ENCODE measurements at places on chromosomes 13 and 19.

DNA sequence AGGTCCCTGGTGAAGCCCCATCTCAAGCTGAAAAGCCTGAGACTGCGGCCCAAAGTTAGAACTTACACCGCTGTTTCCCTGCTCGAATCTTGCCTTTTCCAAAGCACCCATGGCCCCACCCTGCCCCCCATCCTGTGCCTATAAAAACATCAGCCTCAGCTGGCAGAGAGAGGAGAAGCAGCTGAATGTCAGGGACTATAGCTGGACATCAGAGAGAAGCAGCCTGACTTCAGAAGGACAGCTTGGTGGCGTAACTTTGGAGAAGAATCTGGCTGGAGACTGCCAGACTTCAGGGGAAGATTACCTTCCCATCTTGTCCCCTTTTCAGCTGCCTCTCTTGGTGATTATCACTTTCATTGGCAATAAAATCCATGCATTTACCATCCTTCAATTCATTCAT lies 9.3 kb upstream of the RCBTB2 start:
- DNase-seq, result no peak

DNA sequence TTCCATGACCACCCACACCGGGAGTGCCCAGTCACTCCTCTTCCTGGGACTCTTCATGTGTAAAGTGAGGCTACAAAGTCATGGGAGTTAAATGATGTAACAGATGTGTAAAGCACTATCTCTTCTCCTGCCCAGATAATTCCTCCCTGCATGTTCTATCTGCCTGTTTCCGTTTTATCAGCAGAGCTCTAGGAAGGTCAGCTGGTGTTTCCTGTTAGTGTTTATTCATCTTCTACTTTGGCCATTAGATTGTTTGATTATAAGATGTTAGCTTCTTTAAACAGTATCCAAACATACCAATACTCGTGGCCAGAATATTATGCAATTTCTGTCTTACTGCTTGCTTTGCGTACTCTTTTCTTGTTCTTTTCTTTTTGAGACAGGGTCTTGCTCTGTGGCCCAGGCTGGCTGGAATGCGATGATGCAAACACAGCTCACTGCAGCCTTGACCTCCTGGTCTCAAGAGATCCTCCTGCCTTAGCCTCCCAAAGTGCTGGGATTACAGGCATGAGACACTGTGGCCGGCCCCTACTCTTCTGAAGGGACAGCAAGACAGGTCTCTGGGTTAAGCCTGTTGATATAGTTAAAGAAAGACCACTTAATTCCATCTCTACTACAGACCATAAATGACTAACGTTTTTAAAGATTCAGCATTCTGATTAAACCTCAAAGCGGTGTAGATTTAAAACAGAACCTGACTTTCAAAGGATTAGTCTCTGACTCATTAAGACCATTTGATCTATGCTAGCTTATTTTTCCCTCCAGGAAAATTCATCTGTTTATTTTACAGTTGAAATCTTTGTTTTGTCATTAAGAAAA lies 97.4 kb upstream of the AKAP11 start:
- no peak for DNase-seq

DNA sequence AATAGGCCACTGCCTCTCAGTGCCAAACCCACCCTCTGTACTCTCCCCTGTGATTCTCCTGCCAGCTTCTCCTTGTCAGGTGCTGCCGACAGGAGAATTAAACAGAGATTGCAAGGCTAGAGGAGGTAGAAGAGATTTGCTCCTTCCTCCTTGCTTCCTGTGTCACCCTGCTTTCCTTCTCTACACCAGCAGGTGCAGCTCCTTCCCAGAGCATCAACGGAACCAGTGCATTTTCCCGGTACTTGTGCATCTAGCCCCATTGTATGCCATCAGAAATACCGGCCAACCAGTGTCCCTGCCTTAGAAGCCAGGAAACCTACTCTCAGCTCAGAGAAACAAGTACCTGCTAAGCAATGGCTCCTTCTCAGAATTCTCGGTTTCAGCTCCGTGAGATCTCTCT lies 253.2 kb downstream of the SUCLA2 start:
- no peak for DNase-seq

DNA sequence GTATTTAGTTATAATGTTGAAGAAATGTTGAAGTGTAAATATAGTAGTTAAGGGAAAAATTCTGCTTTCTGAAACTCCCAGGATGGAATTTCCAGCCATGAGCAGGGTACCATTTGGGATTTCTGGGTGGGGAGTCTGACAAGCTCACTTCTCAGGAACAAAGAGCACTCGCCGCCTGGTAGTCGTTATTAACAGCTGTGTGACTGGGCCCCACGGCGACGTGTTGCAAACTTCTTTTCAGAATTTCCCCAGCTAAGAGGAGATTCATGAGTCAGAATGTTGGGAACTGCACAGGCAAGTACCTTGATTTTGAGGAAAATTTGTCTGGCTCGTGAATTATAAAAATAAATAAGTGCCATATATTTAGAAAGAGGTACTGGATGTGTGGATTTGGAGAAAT lies 103.7 kb downstream of the LACC1 start:
- no peak for DNase-seq

- DNase-seq, result no peak
Observed at GRCh38 chr13:51180853-51181511, 41.2 kb upstream of the FAM124A start.

GRCh38 chr13:110625771-110626321 lies 10.5 kb downstream of the NAXD start:
- DNase-seq, result no peak

DNA sequence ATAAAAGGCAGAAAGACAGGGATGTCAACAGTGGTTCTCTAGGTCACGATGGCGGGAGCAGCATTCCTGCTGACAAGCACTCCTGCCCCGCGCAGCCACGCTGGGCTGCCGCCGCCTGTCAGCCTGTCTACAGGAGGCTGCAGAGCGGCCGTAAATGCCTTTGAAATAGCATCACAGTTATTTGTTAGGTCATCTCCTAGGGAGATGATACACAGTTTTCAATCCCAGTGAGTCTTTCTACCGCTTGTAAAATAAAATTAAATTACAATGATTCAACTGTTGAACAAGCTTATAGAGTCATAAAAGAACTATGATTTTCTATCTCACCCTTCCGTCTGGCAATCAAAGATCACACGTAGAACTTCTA lies 7.3 kb upstream of the SLC7A9 start:
- DNase-seq, result no peak

DNA sequence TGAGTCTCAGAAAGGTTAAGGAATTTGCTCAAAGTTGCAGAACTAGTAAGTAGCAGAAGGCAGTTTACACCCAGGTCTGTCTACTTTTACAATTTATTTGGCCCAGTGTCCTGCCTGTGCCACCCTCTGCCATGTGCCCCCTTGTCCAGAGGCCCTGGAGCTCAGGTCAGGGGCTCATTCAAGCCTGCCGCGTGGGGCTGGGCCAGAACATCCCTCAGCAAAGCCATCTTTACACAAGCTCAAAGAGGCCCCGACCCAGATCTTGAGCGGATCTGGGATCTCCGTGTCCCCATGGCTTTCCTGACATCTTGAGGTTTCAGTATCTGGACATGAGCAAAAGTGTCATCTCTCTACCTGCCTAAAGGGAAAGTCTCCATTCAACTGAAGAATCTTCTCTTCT lies 76.4 kb upstream of the VSTM2B start:
- DNase-seq, result no peak

DNA sequence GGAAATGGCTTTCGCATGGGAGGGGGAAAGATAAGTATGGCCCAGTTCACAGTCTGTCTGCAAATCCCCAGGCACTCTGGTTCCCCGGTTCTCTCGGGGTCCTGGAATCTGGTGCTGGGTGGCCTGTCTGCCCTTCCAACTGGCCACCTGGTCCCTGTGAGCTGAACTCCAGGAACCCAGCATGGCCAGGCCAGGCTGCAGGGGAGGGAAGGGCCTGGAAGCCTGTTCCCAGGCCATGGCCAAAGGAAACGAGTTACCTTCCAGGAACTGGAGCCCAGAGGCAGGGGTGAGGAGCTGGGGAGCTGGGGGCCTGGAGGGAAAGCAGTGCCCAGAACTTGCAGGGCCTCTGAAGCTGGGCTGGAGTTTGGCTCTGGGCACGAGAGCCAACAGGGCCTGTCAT lies 19.1 kb upstream of the PNMA8C start:
- no peak for DNase-seq

- DNase-seq, result no peak
Observed at GRCh38 chr19:9727644-9728043, 40.9 kb downstream of the ZNF846 start.

DNA sequence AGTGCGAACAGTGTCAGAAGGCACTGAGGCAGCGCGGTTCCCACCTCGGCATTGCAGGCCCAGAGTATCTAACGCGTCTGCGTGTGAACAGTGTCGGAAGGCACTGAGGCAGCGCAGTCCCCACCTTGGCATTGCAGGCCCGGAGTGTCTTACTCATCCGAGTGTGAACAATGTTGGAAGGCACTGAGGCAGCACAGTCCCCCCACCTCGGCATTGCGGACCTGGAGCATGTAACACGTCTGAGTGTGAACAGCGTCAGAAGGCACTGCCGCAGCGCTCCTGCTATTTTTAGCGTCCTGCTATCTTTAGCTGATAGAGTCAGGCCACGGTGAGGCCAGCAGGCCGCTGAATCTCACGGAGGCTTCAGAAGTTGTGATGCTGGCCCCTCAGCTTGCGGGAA lies 39.6 kb downstream of the ATP11A start:
- no peak for DNase-seq

DNA sequence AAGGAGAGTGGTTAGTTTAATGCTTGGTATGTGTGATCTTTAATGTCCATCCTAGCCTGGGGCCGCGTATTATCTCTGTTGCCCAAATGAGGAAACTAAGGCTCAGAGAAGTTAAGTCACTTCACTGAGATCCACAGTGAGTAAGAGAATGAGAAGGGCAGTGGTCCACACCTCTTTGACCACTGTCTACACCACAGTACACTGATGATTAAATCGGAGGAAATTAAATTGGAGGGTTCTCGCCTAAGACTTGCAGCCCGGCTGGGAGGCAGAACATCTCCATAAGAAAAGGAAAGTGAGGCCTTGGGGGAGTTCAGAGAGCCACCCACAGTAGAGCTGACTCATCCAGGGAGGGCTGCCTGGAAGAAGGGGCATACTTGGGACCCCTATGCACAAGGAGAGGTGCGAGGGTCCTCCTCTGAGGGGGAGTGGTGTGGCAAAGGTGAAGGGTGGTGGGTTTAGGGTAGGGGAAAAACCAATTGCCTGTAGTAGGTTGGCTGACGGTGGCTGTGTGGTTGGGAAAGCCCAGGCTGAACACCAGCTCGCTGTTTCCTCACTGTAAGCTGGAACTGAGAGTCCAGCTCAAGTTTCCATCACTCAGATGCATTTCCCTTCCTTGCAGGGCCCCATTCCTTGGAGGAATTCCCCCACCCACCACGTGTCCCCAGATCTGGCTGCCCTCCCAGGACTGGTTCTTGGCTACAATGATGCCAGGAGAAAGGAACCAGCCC lies 15.0 kb upstream of the DHRS12 start:
- DNase-seq, result no peak

- DNase-seq, result no peak
Observed at GRCh38 chr19:30488191-30488590, 116.0 kb downstream of the ZNF536 start.

Data from Caki2 (cell line).